ENCODE measurements at places on chromosomes 1 and 21.

GRCh38 chr1:163410073-163410999 lies 88.6 kb downstream of the NUF2 start:
- ATAC-seq = no peak

DNA sequence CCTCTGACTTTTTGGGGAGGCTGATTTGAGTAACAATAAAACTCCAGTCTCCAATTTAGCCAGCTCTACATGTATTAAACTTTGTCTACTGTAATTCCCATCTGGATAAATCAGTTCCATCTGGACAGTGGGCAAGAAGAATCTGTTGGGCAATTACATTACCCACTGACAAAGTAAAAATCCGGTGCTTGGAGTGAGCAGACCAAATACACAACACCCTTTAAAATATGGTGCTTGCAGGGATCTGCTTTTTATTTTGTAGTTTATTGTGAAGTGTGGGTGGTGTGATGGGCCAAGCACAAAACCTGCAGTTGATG lies 8.9 kb upstream of the CD55 start:
- ATAC-seq = no peak

GRCh38 chr1:218247339-218247738 lies 37.8 kb upstream of the RRP15 start:
- ATAC-seq = no peak

DNA sequence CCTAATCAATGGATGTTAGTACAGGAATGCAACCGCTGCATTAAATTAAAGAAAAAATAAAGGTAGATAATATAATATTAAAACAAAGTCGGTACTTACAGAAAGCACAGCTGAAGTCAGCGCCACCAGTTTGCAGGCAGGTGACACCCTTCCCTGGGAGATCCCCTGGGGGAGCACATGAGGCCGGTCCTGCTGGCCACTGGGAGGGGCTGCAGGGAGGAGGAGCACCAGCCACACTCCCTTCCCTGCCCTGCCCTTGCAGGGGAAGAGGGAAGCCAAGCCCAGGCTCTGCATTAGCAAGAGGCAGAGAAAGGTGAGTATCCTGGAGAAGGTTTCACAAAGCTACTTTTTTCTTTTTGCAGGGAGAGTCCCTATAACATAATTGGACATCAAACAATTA lies 507.0 kb downstream of the AJAP1 start:
- ATAC-seq = no peak

GRCh38 chr21:28066076-28066475 lies 926.6 kb downstream of the LTN1 start:
- ATAC-seq = no peak

GRCh38 chr1:242011894-242012660 lies 13.2 kb upstream of the MAP1LC3C start:
- ATAC-seq = peak; percentile 47

DNA sequence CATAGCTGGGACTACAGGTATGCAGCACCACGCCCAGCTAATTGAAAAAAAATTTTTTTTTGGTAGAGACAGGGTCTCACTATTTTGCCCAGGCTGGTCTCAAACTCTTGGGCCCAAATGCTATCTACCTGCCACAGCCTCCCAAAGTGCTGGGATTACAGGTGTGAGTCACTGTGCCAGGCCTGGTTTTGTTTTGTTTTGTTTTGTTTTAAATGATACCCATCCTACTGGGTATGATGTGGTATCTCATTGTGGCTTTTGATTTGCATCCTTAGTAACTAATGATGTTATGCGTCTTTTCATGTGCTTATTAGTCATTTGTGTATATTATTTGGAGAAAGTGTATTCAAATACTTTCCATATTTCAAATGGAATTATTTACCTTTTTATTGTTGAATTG lies 142.3 kb downstream of the VPS13D start:
- no peak for ATAC-seq

DNA sequence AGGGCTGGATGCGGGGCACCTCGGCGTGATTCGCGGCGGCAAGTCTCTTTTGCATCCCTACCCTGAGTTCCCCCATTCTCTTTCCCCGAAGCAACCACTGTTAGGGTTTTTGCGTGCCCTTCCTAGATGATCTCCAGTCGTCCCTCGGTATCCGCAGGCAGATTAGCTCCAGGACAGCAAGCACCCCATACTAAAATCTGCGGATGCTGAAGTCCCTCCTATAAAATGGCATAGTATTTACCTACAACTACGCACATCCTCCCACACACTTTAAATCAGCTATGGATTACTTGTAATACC lies 22.8 kb upstream of the CFAP126 start:
- no peak for ATAC-seq

GRCh38 chr1:85484264-85484663 lies 19.3 kb upstream of the DDAH1 start:
- ATAC-seq = no peak

DNA sequence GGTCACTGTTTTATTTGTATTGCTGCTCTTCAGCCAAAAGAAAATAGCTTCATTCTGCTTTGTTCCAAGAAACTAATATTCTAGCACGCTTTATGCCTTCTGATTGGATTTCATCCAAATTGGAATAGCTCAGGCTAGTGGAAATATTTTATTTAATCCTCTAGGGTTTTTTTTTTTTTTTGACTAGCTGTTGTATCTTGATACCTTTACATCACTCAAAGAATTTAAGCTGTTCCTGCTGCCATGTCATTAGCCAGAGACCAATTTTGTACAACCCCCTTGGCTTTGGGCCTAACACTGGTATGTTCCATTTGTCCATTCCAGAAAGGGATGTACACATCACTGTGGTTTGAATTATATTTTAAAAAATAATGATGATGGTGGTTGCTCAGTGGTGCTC lies 103.0 kb downstream of the DISC1 start:
- ATAC-seq = no peak

- ATAC-seq = peak; percentile 53
Measured at GRCh38 chr1:8663915-8664329, 153.5 kb downstream of the RERE start.

GRCh38 chr1:207868774-207869721 lies 41.9 kb downstream of the CD34 start:
- peak; percentile 68 for ATAC-seq

GRCh38 chr1:76865696-76866286 lies 1.5 kb upstream of the ST6GALNAC5 start:
- ATAC-seq = no peak

- ATAC-seq = no peak
Measured at GRCh38 chr1:63524201-63524600, 876 bp downstream of the EFCAB7 start.

DNA sequence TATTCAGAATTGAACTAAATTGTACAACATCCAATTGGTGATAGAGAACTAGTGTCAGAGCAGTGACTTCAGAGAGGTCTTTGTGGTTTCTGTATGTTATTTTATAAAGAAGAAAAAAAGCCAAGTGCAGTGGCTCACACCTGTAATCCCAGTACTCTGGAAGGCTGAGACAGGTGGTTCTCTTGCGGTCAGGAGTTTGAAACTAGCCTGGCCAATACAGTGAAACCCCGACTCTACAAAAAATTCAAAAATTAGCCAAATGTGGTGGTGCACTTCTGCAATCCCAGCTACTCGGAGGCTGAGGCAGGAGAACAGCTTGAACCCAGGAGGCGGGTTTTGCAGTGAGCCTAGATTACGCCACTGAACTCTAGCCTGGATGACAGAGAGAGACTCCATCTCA lies 90.7 kb downstream of the ASH1L start:
- no peak for ATAC-seq

DNA sequence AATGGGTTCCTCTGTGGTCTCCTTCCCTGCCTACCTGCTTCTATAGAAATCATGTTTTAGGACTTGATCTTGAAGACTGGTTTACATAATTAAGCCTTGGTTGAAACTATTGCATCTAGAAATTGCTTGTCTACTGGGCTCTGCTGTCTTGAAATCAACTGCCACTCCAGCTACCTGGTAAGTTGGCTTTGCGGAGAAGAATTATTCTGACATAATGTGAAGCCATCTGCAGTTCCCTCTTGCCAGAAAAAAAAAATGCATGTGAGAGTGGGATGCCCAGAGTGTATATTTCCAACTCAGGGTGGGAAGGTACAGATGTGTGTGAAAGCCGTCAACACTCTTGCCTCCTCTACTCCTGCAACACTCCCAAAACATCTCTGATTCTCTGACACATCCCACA lies 27.2 kb downstream of the C8B start:
- no peak for ATAC-seq

DNA sequence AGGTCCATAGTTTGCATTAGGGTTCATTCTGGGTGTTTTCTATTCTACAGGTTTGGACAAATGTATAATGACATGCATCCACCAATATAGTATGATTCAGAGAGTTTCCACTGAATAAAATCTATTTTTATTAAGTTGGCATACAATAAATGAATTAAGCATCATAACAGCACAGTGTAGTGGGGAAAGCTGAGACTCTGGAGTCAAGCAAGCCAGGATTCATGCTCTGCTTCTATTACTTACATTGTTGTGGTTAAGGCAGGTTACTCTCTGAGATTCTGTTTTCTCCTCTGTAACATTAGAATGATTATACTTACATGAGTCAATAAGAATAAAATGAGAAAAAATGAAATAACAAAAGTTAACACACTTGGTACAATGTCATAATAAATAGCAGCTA lies 131.3 kb downstream of the SLC30A10 start:
- ATAC-seq = no peak

DNA sequence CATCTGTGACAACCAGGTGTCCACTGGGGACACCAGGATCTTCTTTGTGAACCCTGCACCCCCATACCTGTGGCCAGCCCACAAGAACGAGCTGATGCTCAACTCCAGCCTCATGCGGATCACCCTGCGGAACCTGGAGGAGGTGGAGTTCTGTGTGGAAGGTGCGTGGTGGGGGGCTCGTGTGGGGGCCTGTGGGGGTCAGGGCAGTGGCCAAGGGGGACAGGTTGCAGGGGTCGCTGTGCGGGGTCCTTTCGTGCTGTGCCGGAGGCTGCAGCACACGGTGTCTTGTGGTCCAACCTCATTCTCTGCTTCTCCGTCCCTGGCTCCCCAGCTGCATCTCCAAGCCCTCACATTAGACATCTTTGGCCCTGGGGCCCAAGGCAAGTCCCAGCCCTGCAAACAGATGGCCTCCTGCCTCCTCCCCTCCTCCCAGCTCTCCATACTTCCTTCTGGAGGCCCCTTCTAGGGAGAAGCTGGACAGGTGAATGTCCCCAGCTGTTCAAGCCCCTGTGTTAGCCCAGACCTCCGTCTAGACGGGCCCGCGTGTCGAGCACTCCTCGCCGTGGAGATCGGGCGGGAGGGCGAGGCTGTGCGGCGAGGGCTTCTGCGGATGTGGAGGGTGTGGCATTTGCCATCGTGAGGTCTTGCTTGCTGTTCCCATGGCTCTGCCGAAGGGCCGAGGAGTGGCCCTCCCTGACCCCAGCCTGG lies 2.5 kb downstream of the AGRN start:
- ATAC-seq = no peak

DNA sequence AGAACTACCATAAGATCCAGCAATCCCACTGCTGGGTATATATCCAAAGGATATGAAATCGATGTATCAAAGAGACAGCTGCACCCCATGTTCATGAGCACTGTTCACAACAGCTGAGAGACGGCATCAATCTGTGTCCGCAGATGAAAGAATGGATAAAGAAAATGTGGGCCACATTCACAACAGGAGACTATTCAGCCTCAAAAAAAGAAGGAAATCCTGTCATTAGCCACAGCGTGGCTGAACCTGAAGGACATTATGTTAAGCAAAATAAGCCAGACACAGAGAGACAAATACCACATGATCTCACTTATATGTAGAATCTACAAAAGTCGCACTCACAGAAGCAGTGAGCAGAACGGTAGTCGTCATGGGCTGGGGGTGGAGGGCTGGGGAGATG lies 99.2 kb upstream of the IFFO2 start:
- no peak for ATAC-seq

- ATAC-seq = no peak
Measured at GRCh38 chr1:158149175-158149574, 31.5 kb upstream of the CD1D start.

GRCh38 chr21:46017695-46018094 lies 36.1 kb downstream of the COL6A1 start:
- ATAC-seq = no peak

DNA sequence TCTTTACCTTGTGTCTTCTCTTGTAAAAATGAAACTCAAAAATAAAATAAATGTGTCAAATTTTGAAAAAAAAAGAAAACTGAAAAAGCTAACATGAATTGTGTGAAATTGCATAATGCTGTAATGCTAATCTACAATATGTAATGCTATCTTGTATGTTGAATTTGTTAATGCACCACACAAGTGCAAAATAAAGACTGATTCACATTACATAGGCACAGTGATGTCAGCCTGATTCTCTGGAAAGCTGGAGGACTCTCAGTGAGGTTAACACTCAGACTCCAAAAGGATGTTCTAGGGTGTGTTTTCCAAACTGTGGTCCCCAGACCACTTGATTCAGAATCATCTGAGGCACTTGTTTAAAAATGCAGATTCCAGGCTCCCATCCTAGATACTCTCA lies 25.6 kb downstream of the SYT11 start:
- ATAC-seq = no peak

DNA sequence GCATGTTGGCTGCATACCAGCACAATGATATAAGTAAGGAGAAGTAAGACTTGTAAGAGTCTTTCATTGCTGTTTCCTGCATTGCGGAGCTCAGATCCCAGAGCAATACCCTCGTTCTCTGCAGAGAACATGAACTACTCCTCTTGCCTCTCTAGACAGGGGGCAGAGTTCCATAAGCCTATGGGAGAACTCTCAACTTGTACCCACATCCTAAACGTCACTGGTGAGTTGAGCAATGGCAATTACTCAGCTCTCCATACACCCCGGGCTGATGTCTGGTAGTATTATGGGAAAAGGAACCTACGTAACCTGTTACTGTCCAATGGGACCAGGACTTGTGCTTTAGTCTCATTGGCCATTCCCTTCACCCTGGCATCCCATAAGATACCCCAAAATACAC lies 27.3 kb upstream of the ZNF496 start:
- peak; percentile 31 for ATAC-seq

- no peak for ATAC-seq
Measured at GRCh38 chr21:42162831-42163510, 56.0 kb upstream of the ABCG1 start.

- no peak for ATAC-seq
Measured at GRCh38 chr1:5394111-5394510, 598.1 kb downstream of the NPHP4 start.

DNA sequence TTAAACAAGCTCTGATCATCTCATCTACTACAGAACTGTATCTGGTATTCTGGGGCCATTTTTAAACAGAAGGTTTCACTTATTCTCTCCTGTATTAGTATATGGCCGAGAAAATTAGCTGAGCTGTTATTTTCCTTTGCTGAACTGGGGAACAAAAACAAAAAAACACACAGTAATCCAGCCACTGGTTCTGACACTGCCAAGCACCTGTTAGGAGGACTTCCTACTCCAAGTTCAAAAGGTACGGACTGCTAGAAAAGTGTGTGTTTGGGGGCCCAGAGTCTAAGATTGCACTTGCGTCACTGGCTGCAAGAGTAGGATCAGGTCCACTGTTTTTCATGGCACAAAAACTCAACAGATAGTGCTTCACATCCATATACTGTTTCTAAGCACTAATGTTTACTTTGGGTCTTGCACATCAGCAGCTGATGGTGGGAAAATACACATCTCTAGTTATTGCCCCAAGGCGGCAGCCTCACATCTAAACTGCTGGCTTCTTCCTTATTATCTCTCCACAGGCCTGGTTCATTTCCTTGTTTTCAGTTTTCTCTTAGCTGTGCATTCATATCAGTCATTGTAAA lies 226.1 kb downstream of the FGGY start:
- no peak for ATAC-seq

GRCh38 chr1:210280221-210280620 lies 47.6 kb downstream of the SERTAD4 start:
- no peak for ATAC-seq

Measured in gastroesophageal sphincter (tissue), 4 donors.